ENCODE measurements at places on chromosomes 2 and 18. TPM values are rescaled to one million over a fixed set of nuclear protein-coding genes. Genes with fewer than 3 reads are reported as not detected.

Gene RNF125
- total RNA-seq: 0.65 TPM

Gene NCKAP5
- 1.7 TPM for total RNA-seq

Gene CPO
- total RNA-seq: not detected

GRCh38 chr2:65350651-65351056 is 81.7 kb downstream of the SPRED2 start:
- DNase-seq: no peak

Gene AGXT
- not detected for total RNA-seq

Gene ASB18
- not detected for total RNA-seq

Gene TIGD1
- 7.8 TPM for total RNA-seq

DNA sequence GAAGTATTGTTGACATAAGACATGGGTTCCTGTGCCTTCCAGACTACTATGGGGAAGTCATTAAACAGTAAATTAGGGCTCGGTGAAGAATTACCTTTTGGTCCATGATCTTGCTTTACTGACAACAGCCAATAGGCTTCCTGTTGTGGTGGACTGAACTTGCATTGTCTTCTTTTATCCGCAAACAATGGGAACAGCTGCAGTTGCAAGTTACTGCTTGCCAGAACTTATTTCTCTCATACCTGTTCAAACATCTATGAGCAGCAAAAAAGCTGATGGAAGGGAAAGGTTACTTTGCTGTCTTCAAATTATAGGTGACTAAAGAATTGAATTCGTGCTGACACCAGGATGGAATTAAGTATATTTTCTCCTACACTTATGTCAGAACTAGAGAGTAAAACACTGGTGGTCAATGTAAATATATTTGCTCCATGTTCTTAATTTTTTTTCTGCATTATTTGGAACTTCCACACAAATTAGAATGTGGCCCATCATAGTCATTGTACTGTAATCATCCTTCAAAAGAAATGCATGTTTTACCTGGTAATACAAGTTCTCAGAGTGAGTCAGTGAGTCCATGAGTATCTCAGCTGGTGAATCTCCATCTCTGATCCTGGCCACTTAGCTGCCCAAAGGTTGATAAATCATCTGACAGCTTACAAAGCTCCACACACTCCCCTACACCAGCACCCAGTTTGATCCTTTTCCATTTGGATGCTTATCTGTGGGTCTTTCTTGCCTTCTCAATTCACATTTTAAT is 37.3 kb upstream of the RNF152 start:
- DNase-seq: no peak

DNA sequence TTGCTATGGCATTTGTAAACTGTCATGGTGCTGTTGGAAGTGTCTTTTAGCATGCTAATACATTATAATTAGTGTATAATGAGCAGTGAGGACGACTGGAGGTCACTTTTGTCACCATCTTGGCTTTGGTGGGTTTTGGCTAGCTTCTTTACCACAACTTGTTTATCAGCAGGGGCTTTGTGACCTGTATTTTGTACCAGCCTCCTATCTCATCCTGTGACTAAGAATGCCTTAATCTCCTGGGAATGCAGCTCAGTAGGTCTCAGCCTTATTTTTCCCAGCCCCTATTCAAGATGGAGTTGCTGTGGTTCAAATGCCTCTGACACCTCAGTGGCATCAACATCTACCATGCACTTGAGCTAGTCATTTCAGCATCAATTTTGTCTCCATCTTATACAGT is 29.7 kb downstream of the LYPD6 start:
- no peak for DNase-seq

Gene TEX44
- total RNA-seq: not detected

Gene ANKRD62
- not detected for total RNA-seq

DNA sequence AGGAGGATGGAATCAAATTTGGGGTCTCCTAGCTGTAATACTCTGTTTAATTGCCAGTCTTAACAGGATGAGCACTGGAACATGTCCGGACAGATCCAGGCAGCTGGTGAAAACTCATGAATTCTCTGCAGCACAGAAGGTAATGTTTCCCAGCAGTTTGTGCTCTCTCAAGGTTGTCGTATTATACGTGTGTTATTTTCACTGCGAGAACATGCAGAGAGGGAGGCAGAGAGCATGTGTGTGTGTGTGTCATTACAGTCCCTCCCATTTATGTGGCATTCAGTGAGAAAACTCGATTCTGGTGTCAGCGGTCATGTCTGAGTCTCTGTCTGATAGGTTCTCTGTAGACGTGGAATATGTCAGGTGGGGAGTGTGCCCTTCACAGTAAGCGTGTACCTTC is 150.2 kb upstream of the POU3F3 start:
- no peak for DNase-seq

Gene ACMSD
- not detected for total RNA-seq

DNA sequence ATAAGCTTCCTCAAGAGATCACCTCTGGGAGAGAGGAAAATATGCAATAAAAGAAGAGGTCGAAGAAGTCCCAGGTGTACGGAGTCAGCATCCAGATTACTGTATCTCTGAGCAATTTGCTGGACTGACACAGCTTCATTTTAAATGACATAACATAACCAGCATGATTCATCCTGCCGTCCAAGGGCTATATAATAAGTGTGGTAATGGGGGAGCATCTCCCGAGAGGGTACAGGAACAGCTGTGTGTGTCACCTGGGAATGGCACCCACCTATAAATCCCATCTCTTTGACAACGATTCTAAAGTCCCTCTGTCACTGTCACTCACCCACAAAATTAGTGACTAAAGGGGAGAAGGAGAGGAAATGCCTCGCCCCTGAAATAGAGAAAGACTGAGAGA is 19.3 kb upstream of the FZD7 start:
- DNase-seq: no peak

GRCh38 chr2:235170016-235170415 is 218.2 kb downstream of the SH3BP4 start:
- peak; percentile 37 for DNase-seq

Gene TRIM43
- total RNA-seq: not detected

- no peak for DNase-seq
Measured at GRCh38 chr18:25113566-25113965, 238.4 kb downstream of the ZNF521 start.

GRCh38 chr18:12336171-12336613 is 28.2 kb downstream of the TUBB6 start:
- no peak for DNase-seq

- peak; percentile 96 for DNase-seq
Measured at GRCh38 chr2:96952976-96953610, 33.3 kb downstream of the FAM178B start.

DNA sequence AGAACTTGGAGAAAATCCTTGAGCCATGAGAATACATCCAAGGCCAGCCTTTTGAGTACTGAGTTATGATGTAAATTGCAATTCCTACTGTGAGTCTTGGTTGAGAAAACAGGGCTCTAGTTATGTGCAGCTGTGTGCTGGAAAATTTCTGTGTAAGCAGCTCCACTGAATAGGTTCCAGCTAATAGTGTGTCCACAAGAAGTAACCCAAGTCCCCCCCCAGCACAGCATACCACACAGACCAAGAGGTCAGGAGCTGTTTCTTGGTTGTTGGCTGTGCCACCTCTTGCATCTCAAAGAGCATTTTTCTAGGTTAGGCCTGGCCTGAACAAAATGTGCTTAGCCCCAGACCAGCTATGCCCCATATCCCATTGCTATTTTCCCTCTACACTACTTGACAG is 36.8 kb upstream of the APCDD1 start:
- DNase-seq: no peak

Gene MOGAT1
- total RNA-seq: not detected

DNA sequence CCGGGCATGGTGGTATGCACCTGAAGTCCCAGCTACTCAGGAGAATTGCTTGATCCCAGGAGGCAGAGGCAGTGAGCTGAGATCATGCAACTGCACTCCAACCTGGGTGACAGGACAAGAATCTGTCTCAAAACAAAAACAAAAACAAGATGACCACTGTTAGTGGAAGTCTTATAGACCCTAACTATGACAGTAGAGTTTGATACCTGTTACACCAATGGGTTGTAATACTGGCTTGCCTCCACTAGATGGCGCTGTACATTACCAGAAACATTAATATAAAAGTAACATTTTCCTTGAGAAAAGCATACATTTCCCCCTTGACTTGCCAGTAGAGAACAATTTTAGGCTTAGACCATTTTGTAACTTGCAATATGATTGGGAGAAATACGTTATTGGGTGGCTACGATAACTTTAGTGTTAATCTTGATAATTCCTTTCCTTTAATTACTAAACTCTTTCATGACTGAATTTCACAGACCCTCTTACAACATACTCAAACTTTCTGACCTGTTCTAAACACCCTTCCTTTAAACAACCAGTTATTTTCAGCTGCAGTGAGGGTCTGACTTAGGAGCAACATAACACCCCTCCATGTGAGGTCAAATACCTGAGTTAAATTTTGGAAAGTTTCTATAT is 19.5 kb downstream of the SLC25A52 start:
- peak; percentile 61 for DNase-seq

DNA sequence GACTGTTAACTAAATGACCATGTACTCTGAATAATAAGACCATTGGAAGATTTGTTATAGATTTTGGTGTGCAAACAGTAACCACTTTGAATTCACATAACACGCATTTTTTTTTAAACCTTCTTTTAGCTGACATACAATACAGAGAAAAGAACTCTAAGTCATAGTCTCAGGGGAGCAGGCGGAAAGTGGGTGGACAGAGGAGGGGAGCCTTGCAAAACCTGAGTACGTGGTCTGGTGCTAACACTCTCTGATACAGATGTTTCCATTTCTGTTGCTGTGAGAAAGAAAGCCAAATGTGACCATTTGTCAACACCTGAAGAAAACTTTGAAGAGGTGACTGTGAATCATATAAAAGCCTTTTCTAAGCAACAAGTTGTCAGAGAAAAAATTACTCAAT is 151.8 kb upstream of the GCFC2 start:
- no peak for DNase-seq

Gene XDH
- total RNA-seq: 3.1 TPM

GRCh38 chr2:104852090-104852666 is 1.7 kb upstream of the POU3F3 start:
- DNase-seq: no peak

Gene IL36RN
- total RNA-seq: not detected

Gene QPCT
- total RNA-seq: 1.7 TPM

- DNase-seq: no peak
Measured at GRCh38 chr2:121454549-121455090, 76.1 kb upstream of the RNU4ATAC start.

DNA sequence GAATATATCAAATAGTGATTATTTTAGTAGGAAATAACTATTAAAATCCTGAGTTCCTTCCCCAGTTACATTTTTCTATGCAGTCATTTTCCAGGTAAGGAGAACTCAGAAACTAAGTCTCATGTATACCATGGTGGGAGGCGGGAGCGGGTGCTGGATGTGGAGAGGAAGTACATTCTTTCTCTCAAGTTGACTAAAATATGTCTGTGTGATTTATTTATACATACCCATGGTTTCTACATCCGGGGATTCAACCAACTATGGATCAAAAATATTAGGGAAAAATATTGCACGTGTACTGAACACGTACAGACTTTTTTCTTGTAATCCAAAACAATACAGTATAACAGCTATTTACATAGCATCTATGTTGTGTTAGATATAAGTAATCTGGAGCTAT is 6.8 kb downstream of the ZCCHC2 start:
- DNase-seq: no peak

DNA sequence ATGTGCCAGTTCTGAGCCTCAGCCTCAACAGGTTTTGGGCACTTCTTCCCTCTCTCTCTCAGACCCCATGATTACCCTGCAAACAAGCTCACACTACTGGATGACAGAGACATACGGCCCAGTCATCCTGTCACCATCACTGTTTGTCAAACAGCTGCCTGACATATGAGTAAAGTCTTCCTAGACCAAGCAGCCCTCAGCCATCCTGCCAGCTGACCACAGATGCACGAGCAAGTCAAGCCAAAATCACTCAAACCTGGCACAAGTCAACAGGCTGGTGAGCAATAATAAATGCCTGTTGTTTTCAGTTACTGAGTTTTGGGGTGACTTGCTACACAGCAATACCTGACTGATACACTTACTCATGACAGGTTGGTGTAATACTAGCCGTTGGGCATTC is 75.5 kb upstream of the KLF7 start:
- no peak for DNase-seq

- no peak for DNase-seq
Measured at GRCh38 chr18:73617981-73618380, 529.7 kb downstream of the FBXO15 start.

DNA sequence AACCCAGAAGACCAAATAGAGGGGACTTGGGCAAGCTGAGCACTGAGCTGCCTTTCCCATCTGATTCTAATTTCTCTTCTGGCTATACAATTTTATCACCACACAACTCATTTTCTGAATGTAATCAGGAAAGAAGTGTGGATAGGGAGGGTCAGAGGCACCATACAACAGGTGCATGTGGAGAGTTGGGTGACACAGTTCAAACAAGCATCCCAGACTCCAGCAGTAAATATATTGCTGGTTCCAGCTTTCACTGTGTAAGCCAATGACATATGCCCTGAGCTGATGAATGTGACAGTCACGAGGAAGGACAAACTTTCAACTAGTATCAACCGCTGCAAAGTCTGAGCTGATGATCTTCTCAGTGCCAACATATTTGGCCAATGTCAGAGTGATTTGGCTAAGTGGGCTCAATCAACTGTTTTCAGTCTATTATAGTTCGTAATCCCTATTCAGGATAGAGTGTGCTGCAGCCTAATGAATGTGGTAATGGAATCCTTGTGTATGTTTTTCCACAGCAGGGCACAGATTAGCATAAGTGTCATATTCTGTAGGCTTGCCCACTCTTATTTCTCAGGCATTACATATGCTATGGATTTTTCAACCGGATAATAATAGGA is 109.9 kb upstream of the MEIS1 start:
- no peak for DNase-seq

Gene MLPH
- 5.2 TPM for total RNA-seq

Gene UGT1A5
- total RNA-seq: not detected

GRCh38 chr2:164879901-164880535 is 38.4 kb upstream of the COBLL1 start:
- DNase-seq: no peak

- DNase-seq: no peak
Measured at GRCh38 chr2:36147670-36148390, 207.7 kb upstream of the CRIM1 start.

DNA sequence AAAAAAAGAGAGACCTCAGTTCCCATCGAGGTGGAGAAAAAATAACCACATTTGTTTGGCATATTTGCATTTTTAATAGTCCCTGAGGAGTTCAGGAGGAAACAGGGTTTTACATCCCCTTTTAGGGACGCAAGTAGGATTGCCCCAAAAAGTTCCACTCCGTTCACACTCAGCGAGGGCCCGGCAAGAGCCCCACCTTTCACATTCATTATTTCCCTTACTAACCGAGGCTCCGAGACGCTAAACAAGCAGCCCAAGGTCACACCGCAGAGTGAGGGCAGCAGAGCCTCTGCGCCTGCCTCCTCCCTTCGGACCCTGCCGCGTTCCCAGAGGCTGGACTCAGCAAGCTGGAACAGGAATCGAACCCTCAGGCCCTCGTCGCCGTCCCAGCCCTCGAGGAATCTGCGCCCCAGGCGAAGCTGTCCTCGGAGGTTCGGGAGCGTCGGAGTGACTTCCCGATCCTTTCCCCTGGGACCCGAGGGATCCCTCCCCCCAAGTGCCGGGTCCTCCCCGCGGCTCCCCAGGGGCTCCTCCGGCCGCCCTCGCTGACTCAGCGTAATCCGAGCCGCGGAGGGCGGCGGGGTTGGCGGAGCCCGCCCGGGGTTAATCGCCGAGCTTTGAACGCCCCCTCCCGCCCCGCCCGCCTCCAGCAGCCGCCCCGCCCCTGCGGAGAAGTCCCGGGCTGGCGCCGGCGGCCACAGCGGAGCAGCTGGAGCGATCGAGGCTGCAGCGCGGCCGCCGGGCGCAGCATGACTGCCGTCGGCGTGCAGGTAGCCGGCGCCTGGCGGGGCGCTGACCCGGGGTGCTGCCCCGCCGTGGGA is at the start of gene TMEM37:
TMEM37 (plus strand) TSS at position 700 of the 821 bp plus-strand sequence; CDS start at position 750, 50 bp downstream.
- DNase-seq: peak; percentile 40

Data from fibroblast of the aortic adventitia (primary cell).